ENCODE measurements at places on chromosomes 16 and 17.

DNA sequence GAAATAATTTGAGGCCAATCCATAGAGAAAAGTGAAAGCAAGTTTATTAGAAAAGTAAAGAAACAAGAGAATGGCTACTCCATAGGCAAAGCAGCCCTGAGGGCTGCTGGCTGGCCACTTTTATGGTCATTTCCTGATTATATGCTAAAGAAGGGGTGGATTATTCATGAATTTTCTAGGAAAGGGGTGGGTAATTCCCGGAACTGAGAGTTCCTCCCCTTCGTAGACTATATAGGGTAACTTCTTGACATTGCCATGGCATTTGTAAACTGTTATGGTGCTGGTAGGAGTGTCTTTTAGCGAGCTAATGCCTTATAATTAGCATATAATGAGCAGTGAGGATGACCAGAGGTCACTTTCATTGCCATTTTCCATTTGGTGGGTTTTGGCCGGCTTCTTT lies 4.4 kb downstream of the DHRS7B start:
- DNase-seq: no peak

DNA sequence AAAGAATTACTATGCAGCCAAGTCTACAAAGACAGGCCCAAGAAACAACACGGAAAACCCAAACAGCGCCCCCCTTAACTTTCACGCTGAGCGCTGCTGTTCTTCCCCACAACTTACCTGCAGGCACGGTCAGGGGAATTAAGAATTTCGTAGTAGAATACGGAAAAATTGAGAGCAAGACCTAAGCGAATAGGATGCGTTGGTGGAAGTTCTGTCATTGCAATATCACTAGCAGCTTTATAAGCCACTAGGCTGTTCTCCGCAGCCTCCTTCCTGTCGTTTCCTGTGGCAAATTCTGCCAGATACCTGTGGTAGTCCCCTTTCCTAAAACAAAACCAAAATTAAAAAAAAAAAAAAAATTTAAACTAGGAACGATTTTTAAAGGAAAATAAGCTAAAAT lies 39.0 kb downstream of the YWHAE start:
- no peak for DNase-seq

DNA sequence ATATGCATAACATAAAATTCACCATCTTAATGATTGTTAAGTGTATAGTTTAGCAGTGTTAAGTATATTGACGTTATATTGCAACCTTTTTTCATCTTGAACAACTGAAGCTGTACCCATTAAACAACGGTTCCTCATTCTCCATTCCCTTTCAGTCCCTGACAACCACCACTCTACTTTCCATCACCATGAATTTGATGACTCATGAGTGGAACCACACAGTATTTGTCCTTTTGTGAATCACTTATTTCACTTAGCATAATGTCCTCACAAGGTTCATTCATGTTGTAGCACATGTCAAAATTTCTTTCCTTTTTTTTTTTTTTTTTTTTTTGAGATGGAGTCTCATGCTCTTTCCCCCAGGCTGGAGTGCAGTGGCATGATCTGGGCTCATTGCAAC lies 46.0 kb downstream of the HOXB1 start:
- DNase-seq: no peak

DNA sequence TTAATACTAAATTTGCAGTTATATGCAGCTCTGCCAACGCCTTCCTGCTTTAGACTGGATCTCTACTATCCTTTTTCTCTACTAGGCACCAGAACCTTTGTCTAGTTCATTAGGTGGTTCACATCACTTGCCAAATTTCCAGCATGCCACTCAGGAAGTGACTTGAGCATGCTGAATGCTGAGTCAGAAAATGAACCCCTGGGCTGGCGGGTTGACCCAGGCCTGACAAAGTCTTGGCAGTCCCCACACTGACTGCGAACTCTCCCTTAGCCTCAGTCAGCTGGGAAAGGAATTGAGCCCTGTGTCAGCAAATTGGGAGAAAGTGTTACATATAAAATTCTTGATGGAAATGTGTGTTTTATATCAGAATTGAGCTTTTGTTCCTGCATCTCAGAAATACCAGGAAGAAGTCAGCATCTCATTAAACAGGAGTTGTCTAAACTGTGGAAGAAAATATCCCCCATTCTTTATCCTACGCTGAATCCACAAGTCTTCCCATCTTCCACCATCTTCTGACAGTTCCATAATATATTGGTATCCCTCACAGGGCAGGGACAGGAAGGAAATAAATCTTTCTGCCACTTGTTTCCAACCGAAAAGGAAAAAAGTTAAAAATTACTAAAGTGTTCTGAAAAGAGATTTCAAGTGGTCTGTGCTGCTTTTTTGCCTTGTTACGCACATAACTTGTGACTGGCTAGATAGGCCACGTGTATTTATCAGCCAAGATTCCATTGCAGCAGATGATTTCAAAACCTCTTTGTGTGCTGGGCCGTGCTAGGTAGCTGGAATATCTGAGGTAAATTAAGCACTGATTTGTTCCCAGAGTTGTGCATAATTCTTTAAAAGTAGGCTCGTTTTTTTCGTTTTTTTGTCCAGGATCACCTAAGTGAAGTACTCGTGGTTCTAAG lies 16.7 kb upstream of the SLC12A3 start:
- no peak for DNase-seq

GRCh38 chr16:68257906-68258800 lies 6.2 kb upstream of the SLC7A6 start:
- no peak for DNase-seq

GRCh38 chr17:22517716-22518115 lies 825.4 kb downstream of the KCNJ18 start:
- no peak for DNase-seq

Measured in esophagus squamous epithelium (tissue), 5 donors.